ENCODE measurements at places on chromosomes 5 and 9.

- no peak for DNase-seq
These were observed 1.7 kb downstream of the ENDOG start for GRCh38 chr9:128819716-128820664.

DNA sequence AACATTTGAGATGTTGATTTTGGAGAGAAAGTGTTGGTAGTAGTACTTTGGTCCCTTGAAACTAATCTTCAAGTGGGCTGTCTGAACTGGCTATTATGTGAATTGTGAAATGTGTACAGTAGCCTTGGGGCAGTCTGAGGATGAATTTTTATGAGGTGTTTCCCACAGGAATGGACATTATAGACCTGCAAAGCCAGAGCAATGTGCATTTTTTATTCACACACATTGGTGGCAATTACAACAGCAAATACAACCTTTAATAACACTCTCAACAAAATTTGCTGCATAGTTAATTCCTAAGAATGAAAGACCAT lies 147.0 kb downstream of the PAM start:
- DNase-seq = no peak

GRCh38 chr9:89412541-89412940 lies 85.4 kb downstream of the SEMA4D start:
- DNase-seq = no peak

DNA sequence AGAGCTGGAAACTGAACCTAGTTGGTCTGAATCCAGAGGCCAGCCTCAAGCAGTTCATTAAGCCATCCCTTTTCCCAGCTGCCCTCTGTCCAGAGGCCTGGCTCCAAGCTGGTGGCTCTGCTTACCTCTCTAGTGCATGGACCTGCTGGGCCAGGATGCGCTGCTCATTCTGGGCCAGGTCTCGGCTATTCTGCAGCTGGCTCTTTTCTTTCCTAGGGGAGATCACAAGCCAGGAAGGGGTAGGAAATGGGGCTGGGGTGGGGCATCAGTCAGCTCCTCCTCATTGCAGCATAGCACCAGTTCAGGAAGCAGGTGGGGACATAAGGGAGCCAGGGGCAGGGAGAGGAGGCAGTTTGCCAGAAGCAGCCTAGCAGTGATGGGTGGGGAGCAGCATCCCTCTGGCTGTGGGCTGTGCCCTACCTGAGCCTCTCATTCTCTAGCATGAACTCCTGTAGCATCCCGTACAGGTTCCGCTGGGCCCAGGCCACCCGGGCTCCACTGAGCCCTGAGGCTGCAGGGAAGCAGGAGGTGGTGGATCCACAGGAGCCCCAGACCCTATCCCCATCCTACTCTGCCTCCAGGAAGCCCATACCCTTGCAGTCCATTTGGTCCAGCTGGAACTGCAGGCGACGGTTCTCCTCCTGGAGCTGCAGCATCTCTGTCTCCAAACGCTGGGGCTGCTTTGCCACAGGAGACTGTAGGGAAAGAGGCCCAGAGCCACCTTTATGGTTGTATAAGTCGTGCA lies 5.2 kb downstream of the KIF12 start:
- DNase-seq = no peak

DNA sequence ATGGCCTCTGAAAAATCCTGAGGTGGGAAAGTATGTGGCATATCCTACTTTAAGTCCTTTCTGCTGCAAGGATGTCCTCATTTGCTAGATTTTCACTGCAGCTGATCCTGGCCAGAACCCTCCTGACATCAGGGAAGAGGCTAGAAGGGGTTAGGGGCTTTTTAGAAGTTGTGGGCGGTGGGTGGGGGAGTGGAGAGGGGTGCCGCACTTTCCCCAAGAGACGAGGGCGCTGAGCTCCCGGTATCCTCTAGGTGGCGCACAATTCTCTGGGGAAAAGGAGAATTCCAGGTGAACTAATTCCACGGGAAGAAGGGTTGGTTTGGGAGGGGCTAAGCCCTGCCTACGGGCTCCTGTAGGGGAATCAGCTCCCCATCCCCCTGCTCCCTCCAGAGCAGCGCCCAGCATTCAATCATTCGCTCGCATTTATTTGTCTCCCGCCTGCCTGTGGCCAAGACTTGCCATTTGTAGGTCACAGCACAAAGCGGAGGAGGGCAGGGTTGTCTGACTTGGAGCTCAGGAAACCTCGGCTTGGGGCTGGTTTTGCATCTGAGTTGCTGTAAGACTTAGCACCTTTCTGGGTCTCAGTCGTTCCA lies 42.9 kb upstream of the HAND1 start:
- DNase-seq = no peak

Measured in effector memory CD4-positive, alpha-beta T cell (primary cell).